ENCODE measurements at places on chromosomes 12 and 14. TPM values are rescaled to one million over a fixed set of nuclear protein-coding genes. Genes with fewer than 3 reads are reported as not detected.

SERPINA3 gene
- 0.12 TPM for polyA plus RNA-seq

OR4E2 gene
- not detected for polyA plus RNA-seq

KRT79 gene
- polyA plus RNA-seq = not detected

- DNase-seq = no peak
These were observed 45.1 kb upstream of the SYCP3 start for GRCh38 chr12:101784376-101784775.

All from right renal pelvis (tissue), 4 donors.